Activated effector memory CD4-positive, alpha-beta T cell treated with Interleukin-2 at 50 U/mL for 16 hours (primary cell): ENCODE measurements at places on chromosomes 7 and 10.

GRCh38 chr7:106836816-106837215 is 28.3 kb upstream of the PIK3CG start:
- DNase-seq, result no peak

DNA sequence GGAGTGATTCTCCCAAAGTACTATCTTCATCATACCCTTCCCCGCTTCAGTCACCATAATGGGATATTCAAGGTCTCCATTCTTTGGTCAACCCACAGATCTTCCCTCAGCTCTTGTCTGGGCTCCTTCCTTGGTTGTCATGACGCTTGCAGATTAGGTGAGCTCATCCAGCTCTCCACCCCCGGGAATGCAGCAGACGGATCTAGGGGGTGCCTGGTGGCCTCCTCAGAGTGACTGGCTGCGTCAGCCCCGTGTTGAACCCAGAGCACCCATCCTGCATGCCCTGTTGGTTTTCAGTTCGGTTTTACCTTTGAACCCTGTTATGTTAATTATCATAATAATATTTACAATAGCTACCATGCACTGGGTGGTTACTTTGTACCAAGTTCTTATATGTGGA is 6.4 kb downstream of the NEURL1 start:
- DNase-seq, result no peak

DNA sequence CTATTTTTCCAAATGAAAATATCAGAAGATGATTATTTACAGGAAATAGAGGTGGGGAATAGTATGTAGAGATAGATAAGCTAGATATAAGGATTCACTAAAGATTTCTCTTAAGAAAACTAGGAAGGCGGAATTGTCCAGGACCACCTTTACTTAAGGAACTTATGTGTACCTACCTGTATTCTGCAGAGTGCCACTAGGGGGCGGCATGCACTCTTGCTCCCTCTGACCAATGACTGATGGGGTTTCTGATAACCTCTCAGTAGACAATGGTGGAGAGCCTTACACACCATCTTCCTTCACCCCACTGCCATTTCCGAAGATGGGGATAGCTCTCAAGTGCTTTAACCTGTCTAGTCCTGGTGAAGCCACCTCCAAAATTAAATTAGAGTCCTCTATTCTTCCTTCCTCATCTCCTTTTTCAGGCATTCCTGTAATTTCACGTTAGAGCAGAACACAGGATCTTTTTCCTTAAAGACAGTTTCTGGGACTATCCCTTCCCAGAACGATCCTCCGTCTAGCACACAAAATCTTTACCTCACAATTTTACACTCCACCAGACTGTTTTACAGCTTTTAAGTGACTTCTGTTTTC is 453.1 kb downstream of the SORCS1 start:
- no peak for DNase-seq

GRCh38 chr7:66617295-66617694 is 11.4 kb upstream of the KCTD7 start:
- no peak for DNase-seq

DNA sequence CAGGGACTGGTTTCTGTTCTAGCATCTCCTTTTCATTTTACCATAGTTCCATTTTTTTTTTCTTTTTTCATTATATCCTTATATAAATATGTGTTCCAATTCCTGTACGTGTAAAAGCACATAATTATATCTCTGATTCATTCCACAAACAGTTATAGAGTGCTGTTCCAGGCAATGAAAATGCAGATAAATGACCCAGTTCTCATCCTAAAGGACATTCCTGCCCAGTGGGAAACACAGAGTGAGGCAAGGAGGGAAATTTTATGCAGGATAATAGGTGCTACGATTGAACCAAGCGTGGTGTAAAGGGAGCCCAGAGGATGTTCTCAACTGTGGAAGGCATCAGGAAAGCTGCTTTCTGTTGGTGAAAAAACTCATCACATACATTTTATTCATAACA is 408.1 kb downstream of the GATA3 start:
- DNase-seq, result no peak

DNA sequence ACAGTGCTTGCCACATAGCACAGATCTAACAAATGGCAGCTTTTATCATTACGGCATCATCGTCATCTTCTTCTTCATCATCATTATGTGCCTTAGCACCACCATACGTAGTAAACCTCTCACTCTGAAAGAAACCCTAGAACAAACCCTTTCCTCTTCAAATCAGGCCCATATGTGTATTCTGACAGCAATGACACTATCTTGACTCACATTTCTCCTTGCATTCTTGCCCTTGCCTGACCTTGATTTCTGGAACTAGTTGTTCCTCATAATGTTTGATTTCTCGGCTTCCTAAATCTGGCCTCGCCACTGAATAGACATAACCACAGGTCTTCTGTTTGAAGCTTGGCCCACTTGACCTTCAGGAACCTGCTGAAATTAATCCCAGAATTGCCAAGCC is 115.3 kb downstream of the DGKI start:
- DNase-seq, result no peak

- no peak for DNase-seq
These were observed 31.2 kb downstream of the FOXK1 start for GRCh38 chr7:4713183-4713784.

DNA sequence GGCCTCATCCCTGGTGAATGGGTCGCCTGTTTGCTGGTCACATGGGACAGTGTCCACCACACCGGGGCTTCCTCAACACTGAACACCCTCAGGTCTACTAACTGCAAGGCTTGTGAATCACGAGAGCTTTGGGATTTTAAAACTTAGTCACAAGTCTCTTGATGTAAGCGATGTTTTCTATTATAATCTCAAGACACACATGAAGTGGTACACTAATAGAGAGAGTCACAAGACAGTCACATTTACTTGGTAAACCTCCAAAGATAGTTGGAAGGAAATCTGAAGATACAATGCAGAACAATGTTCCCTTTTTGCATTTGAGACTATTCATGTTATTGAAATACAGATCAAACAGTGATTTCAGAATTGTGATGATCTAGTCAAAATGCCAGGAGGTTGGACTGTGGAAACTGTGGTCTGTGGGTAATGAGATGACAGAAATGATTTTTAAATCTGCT is 233.1 kb upstream of the KLF6 start:
- no peak for DNase-seq

- DNase-seq, result no peak
These were observed 155.8 kb downstream of the WDR37 start for GRCh38 chr10:1211844-1212570.

GRCh38 chr7:46494028-46494427 is 573.0 kb upstream of the IGFBP3 start:
- no peak for DNase-seq

DNA sequence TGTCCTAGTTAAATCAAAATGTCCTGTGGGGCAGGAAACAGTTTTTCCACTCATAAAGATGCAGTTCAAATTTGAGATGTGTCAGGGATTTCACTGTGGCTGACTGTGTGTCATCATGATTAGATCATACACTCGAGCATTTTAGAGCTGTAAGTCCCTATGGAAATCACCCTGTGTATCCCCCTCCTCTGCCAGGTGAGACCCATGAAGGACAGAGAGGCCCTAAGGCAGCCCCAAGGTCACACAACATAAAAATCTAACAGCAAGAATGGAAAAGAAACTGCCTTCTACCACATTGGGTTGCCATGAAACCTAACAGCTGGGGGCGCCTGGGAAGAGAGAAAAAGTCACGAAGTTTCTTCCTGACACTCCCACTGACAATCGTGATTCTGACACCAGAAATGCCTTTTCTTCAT is 135.8 kb downstream of the KCNMA1 start:
- no peak for DNase-seq

DNA sequence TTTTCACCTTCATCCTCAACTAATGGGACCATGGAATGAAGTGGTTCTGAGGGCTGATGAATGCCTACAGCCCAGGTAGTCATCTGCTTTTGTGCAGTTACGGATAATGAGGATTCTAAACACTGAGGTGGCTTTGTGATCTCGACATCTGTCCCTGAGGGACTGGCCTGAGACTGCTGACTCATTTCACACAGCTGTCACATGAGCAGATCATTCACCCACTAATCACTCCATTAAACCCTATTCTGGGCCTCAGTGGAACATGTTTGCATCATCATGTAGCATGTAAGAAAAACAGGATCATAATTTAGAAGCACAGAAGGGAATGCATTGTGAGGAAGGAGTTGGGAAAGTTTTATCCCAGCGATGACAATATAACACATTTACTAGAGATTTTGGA is 79.4 kb upstream of the FEZF1 start:
- no peak for DNase-seq

GRCh38 chr7:155009570-155010157 is 6.7 kb upstream of the PAXIP1 start:
- DNase-seq, result no peak

- DNase-seq, result no peak
These were observed 2.6 kb upstream of the PIK3CG start for GRCh38 chr7:106862317-106863089.
